ENCODE measurements at places on chromosomes 3 and 15. TPM values are rescaled to one million over a fixed set of nuclear protein-coding genes. Genes with fewer than 3 reads are reported as not detected.
A peak's percentile ranks its signal among the peaks of the same experiment; 100 is the strongest.

AP3B2 gene
- total RNA-seq: not detected

CD276 gene
- total RNA-seq: 37.5 TPM

OR5K2 gene
- not detected for total RNA-seq

CLSTN2 gene
- under 0.01 TPM for total RNA-seq

PTX3 gene
- total RNA-seq: 96.7 TPM

IQCF5 gene
- total RNA-seq: not detected

CPN2 gene
- total RNA-seq: not detected

RYR3 gene
- 0.18 TPM for total RNA-seq

KLF15 gene
- 0.18 TPM for total RNA-seq

ARNT2 gene
- 14.7 TPM for total RNA-seq

SERP1 gene
- 64.0 TPM for total RNA-seq

CLEC3B gene
- 1.9 TPM for total RNA-seq

SLC35G2 gene
- total RNA-seq: 8.6 TPM

XCR1 gene
- total RNA-seq: not detected

SOX14 gene
- total RNA-seq: not detected

GRCh38 chr3:71893702-71894479 lies 108.9 kb upstream of the PROK2 start:
- DNase-seq: no peak

DNA sequence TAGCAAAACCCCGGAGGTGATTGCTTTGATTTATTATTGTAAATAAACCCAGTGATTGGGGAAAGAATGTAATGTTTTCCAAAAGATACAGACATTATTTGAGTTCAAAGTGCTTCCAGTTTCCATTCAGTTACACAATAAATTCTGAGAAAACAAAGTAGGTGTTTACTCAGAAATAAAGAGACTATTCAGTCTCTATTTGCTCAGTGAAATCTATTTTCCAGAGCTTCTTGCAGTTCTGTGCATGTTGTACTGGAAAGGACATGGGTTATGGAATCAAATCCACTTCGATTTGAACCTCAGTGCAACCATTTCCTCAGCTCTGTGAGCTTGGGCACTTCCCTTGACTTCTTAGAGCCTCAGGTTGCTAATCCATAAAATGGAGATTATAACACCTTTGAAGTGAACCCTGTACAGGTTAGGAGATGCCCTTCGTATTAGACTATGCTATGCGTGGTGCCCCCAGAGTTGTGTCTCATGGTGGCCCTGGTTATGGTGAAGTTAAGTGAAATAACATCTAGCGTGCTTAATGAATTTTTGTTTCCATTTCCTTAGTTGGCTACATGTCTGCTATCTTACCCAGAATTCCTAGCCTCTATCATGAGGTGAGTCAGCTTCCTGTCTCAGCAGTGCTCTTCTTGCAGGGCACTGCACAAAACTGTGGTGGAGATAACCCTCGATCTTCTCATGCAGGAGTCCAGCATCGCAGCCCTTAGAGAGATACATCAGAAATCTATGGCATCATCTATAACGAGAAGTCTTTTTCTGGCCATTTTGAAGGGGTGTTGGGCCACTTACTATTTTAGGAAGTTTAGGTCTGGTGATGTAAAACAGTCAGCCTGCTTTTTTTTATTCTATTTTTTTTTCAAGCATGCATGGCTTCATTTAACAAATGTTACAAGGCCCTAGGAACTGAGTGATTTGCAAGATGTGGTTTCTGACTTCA lies 97.7 kb downstream of the RPL39L start:
- DNase-seq: peak; percentile 54

GRCh38 chr3:94061297-94061696 lies 1.4 kb downstream of the DHFR2 start:
- DNase-seq: no peak

- DNase-seq: peak; percentile 85
Measured at GRCh38 chr15:100759106-100759505, 120.5 kb upstream of the ALDH1A3 start.

- DNase-seq: no peak
Measured at GRCh38 chr3:18396428-18396827, 28.7 kb downstream of the SATB1 start.

GRCh38 chr3:174253940-174254339 lies 605.2 kb upstream of the NAALADL2 start:
- no peak for DNase-seq

- DNase-seq: peak; percentile 84
Measured at GRCh38 chr3:101643861-101644613, 32.9 kb downstream of the ZBTB11 start.

- no peak for DNase-seq
Measured at GRCh38 chr15:50797926-50798325, 32.4 kb upstream of the SPPL2A start.

- DNase-seq: no peak
Measured at GRCh38 chr3:118754406-118755252, 280.0 kb downstream of the IGSF11 start.

- no peak for DNase-seq
Measured at GRCh38 chr15:36658898-36659639, 79.6 kb downstream of the CDIN1 start.

GRCh38 chr15:32099097-32099785 lies 68.9 kb downstream of the CHRNA7 start:
- DNase-seq: no peak

DNA sequence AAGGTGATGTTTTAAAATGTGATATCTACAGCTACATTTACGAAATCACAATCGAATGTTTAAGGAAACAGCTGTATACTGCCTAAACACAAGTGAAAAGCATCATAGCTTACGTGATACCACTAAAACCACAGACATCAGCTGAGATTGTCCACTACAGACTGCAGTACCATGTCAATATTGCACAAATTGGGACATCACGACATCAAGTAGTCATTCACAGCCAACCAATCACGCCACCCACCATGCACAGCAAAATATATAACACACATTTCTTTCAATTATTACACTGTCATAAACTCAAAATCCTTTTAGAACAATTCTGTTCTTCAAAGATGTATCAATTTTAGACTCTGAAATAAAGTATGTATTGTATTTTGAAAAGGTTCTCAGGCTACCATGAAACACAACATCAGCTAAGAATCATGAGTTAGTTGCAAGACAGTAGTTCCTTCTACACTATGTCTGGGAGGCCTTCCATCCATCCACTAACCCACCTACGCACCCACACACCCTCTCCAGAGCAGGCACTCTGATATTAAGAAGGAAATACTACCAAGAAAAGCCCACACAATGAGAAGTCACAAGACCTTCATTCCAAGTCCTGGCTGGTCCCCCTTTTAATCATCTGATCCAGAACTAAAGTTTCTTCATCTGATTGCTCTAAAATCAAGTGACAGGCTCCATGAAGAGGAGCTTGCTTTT lies 3.1 kb downstream of the DMXL2 start:
- DNase-seq: no peak

GRCh38 chr3:108780235-108780634 lies 23.0 kb upstream of the RETNLB start:
- no peak for DNase-seq

DNA sequence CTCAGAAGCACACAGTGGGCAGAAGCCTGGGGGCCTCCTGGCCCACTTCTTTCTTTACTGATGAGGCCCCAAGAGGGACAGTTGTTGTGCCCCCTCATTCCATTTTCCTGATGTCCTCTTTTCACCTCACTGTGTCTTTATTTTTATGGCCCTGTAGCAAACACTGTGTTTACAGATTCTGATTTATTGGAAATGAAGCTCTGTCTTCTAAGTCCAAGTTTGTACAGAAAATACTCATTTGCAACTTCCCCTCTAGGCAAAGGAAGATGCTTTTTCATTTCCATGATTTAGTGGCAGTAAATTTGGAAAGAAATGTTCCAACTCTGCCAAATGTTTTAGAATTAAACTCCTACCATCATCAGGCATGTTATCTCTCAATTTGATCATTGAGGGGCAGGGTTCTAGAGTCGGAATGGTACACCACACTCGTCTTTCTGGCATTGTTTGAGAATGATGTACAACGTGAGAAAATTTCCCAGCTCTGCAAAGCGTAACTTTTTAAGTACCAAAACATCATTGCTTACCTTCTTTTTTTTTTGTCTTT lies 129.7 kb downstream of the ARNT2 start:
- DNase-seq: no peak

GRCh38 chr15:29071232-29071881 lies 185.6 kb downstream of the APBA2 start:
- DNase-seq: no peak

- DNase-seq: no peak
Measured at GRCh38 chr15:81858586-81858985, 187.2 kb downstream of the MEX3B start.

DNA sequence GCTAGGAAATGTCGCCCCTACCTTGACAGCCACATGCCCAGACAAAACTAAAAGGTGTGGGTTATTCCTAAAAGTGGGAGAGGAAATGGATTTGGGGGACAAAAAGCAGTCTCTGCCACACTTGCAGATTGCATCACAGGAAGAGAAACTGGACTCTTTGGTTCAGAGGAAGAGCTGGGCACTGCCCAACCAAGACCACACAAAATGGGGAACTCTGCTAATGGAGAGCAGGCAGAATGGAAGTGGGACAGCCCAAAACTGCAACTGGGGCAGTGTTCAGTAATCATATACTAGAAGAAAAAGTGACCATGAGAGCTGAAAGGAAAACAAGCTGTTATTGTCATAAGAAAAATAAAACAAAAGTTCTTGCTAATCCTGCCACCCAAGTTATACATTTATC lies 138.9 kb upstream of the FRMD4B start:
- DNase-seq: no peak

DNA sequence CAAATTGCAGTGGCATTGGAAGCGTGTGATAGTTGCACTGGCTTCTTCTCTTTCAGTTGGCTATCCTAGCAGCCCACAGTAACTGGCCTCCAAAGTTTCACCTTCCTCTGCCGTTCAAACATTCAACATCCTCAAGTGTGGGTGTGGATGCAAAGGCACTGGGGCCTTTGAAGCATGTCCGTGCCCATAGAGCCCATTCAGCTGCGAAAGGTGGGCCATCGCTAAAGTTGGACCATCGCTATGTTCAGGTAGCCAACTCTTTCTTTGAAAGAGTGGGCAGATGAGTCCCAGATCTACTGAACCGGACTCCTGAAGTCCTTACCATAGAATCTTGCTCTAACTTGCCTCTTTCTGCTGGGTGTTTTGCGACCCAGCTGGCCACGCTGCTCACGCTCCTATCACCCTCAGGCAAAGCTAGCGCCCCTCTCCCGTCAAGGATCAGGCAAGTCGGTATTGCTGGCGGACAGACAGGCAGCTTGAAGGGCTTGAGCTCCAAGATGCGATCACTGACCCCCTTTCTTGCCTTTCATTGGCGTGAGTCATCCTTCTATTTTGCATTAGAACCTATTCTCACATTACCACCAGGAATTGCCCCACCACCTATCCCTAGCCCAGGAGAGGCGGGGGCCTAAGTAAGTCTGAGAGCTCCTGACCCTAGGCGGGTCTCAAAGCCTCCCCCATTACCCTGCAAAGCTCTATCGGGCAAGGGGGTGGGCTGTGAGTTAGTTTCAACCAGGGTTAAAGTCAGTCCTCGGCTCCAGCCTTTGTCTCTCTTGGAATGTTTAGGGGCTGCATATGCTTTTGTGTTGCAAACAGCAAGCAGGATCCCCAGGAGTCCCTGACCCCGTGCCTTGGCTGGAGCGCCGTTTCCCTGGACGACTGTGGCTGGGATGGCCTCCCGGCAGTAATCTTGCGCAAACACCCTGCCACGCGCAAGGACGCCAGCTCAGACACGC lies 28.7 kb downstream of the ZIC4 start:
- DNase-seq: no peak

DNA sequence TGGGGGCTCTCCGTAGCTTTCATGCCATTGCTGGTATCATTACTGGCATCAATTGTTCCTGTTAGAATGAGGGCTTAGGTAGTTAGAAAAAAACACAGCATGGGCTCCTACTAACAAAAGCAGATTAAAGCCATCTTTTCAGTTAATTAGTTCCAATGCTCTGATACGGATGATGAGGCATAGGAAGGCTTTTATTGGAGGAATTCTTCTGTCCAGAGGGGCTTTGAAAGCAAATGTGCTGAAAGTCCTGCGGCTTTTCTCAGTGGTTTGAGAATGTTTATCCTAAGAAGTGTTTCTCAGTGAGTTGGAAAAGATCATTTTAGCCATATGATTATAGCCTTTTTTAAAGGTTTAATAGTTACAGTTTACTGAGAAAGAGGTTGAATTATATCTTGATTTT lies 198.5 kb downstream of the THSD4 start:
- peak; percentile 82 for DNase-seq

GRCh38 chr3:194176274-194176991 lies 40.5 kb downstream of the HES1 start:
- DNase-seq: no peak

DNA sequence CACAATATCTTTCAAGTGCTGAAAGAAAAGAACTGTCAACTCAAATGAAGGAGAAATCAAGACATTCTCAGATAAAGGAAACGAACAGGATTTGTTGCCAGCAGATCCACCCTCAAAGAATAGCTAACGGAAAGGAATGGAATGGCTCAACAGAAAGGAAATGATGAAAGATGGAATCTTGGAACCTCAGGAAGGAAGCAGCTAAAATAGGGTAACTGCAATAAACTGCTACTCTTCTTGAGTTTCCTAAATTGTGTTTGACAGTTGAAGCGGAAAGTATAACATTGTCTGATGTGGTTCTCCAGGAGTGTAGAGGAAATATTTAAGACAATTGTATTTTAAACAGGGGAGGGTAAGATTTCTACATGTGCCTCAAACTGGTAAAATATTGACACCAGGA lies 22.0 kb downstream of the PRR23E start:
- DNase-seq: no peak

DNA sequence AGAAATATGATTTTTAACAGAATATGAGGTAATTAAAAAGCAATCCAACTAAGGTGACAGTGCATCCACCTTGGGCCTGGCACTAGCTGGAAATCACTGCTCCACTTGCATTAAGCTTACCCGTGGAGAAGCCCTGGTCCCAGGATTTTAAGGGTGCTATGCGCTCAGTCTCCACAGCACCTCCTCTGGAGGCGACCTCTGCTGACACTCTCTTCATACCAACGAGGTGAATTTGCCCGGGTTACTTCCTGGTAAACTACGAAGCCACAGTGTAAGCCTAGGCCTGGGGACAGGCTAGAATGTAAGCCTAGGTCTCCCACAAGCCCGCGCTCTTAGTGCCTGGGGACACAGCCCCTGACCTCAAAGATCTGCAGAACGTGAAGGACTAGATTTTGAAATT lies 793 bp downstream of the APOD start:
- no peak for DNase-seq

DNA sequence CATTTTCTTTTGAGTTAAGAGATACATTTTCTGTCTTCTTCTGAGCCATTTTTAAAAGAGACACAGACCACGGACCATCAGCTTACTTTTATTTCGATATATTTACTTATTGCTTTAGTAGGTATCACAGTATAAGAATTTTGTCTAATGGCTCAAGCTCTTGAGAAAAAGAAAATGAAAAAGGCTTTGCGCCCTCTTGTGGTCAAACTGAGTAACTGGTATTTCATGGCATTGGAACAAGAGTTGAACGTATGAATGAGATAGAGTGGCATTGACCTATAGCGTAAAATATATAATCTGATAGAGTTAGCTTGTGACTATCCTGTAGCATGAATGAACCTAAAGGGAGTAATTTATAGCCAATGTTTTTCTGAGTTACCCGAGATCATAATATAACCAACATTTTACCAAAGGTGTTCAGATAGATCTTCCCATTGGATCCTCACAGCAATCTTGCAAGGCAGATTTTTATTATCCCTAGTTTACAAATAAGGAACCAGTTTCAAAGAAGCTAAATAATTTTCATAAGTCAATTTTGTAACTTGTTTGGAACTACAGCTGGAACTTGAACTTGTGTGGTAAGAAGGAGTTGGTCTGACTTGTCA lies 154.6 kb downstream of the POLR2M start:
- DNase-seq: peak; percentile 66
